ENCODE measurements at places on chromosomes 16 and 17. TPM values are rescaled to one million over a fixed set of nuclear protein-coding genes. Genes with fewer than 3 reads are reported as not detected.
A peak's percentile ranks its signal among the peaks of the same experiment; 100 is the strongest.

- no peak for DNase-seq
Observed at GRCh38 chr16:71570144-71570543, 6.7 kb downstream of the TAT start.

- no peak for DNase-seq
Observed at GRCh38 chr17:36880268-36880905, 56.9 kb upstream of the LHX1 start.

- DNase-seq = no peak
Observed at GRCh38 chr17:55286681-55287589, 22.2 kb downstream of the HLF start.

DNA sequence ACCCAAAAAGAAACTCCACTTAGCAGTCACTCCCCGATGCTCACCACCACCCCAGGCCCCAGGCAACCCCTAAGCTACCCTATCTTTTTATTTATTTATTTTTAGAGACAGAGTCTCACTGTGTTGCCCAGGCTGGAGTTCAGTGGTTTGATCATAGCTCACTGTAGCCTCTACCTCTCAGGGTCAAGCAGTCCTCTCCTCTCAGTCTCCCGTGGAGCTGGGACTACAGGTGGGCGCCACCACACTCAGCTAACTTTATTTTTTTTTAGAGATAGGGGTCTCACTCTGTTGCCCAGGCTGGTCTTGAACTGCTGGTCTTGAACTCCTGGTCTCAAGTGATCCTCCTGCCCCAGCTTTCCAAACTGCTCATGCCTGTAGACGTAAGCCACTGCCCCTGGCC, 14.7 kb upstream of the GLIS2 start:
- DNase-seq = no peak

- DNase-seq = peak; percentile 70
Observed at GRCh38 chr17:42288803-42289610, 709 bp downstream of the STAT5A start.

GRCh38 chr17:58352596-58353388, 791 bp upstream of the SUPT4H1 start:
- DNase-seq = no peak

DNA sequence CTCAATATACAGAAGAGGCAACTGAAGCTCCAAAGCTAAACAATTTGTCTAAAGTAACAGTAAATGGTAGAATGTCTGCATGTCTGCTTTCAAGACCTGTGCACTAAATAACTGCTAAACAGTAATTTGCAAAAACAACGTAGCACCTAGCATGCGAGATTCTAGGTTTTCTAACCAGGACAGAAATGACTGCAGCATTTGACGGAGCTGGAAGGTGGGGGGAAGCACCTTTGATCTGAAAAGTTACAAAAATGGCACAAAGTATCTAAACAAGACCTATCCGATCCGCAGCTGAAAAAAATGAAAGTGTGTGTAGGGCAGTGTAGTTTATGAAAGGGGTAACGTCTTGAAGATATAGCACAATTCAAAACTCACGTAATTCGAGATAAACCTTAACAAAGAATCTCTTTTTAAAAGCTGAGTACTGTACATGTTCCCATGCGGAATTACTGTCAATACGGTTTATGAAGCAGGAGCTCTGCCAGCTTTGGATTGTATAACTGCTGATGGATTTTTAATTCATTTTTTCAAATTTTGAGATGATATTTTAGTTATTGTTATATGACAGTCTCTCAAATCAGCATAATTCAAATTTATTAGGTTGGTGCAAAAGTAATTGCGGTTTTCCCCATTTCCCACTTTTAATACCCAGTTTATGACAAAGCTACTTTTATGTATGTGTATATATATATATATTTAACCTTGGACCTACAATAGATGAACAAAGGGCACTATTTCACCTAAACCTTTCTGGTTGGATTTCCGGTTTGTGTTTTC, 1.2 kb upstream of the WIPI1 start:
- DNase-seq = no peak

DNA sequence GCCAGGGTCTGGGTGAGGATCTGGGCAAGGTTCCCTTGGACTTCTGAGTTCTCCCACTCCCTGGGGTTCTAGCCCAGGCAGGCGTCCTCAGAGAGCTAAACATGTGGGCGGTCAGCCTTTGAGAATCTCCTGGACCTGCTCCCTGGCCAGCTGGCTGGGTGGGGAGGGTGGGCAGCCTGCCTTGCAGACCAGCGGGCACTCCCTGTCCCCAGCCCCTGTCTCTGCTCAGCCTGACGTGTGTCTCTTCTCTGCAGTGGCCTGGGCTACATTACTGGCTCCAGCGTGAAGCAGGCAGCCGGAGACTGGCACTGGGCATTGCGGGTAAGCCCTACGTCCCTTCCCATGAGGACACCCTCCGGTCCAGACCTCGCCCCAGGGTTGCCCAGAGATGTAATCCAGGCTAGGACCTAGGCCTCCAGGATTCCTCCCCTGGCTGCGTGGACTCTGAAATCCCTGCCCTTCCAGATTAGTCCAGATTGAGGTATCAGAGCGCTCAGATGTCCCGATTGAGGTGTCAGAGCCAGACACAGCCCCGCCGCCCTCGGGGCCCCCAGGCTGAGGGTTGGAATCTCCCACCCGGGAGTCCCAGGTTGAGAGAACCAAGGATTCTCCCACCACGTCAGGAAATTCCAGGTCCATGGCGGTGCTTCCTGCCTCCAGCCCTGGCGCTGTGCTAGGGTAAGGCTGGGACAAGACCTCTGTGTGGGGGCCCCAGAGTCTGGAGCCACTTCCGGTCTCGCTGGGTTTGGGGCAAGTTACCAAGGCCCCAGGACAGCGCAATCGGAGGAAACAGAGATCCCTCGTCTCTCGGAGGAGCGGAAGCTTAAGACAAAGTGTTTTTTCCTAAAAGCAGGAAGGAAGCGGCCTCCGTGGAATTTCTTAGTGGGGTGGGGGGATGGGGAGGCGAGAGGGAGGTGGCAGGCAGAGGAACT, 24.1 kb downstream of the MYBBP1A start:
- DNase-seq = peak; percentile 71

DNA sequence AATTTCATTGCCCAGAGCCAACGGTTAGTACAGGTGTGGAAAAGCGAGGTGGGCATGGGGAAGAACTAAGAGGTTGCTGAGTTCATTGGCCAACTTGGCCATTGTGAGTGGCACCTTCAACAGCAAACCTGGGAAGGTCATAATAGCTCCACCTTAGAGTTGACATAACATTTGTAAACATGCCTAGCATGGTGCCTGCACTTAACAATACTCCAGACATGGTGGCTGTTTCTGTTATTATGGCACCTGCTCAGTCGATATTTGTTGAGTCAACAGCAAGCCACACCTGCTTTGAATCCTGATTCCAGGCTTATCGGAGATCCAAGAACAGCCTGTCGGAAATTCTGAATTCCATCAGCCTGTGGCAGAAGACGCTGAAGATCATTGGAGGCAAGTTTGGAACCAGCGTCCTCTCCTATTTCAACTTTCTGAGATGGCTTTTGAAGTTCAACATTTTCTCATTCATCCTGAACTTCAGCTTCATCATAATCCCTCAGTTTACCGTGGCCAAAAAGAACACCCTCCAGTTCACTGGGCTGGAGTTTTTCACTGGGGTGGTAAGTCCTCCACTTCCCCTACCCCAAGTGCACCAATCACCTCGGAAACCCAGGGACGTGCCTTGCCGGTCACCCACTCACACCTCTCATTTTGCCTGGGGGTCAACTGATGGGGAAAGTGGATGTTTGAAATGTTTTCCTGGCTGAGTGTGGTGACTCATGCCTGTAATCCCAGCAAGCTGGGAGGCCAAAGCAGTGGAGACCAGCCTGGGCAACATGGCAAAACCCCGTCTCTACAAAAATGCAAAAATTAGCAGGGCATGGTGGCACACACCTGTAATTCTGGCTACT, 46.0 kb downstream of the TMC5 start:
- DNase-seq = no peak

GRCh38 chr16:75392906-75393305, 40.4 kb downstream of the CFDP1 start:
- no peak for DNase-seq

DNA sequence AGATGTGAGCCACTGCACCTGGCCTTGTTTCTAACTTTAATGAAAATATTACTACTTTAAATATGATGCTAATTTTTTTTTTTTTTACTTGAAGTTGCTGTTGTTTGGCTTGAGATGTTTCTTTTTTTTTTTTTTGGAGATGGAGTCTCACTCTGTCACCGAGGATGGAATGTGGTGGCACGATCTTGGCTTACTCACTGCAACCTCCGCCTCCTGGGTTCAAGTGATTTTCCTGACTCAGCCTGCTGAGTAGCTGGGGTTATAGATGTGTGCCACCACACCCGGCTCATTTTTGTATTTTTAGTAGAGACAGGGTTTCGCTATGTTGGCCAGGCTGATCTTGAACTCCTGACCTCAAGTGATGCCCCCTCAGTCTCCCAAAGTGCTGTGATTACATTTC, 23.6 kb downstream of the IGSF6 start:
- DNase-seq = no peak

GRCh38 chr16:50373345-50373701, 4.5 kb upstream of the BRD7 start:
- DNase-seq = no peak

DNA sequence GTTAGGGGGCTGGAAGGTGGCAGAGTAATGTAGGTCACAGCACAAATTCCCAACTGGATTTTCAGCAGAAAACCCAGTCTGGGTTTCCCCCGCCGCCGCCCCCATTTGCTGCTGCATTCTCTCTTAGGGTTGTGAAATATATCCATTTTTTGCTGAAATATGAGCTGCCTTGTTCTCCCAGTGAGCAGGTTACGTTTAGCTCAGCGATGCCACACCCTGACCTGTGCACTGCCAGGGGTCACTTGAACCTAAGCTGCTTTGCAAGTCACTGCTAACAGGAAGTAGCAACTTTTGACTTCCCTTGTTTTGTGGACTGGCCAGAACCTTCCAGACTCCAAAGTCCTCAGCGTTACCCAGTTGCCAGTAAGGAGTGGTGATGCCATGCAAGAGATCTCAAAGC, 274.1 kb downstream of the CPPED1 start:
- DNase-seq = no peak

- DNase-seq = peak; percentile 54
Observed at GRCh38 chr16:4692460-4693295, 684 bp upstream of the NUDT16L1 start.

DNA sequence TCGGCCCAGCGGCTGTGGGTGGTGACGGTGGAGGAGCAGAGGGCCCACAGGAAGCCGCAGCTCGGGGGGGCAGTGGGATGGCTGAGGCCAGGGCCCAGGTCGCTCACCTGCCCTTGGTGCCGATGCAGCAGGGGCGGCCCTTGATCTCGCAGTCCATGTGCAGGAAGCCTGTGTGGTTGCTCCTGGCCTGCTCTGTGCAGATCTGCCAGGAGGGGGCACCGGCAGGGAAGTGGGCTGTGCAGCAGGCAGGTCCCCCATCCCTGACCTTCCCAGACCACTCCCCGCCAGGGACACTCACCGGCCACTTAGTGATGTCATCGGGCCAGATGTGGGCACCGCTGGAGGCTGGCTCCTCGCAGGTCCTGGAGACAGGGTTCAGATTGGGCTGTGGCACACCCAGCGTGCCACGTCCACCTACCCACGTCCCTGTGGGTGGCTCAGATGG, 6.2 kb downstream of the AANAT start:
- DNase-seq = no peak

GRCh38 chr16:1530349-1530882, 3.0 kb upstream of the TMEM204 start:
- peak; percentile 39 for DNase-seq

DNA sequence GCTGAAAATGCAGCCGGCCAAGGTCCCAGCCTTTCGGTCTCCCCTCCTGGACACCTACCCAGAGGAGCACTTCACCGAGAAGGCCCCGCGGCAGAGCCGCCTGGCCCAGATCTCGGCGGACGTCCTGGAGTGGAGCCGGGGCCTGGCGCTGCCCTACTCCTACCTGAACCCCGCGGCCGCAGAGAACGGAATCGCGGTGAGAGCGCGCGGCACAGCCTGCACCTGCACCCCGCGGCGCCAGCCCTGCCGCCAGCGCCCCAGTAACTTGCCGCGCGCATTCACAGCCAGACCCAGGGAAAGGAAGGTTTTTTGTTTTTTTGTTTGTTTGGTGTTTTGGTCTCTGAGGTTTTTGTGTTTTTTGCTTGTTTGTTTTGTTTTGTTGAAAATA, 15.2 kb downstream of the ALOX12B start:
- no peak for DNase-seq

DNA sequence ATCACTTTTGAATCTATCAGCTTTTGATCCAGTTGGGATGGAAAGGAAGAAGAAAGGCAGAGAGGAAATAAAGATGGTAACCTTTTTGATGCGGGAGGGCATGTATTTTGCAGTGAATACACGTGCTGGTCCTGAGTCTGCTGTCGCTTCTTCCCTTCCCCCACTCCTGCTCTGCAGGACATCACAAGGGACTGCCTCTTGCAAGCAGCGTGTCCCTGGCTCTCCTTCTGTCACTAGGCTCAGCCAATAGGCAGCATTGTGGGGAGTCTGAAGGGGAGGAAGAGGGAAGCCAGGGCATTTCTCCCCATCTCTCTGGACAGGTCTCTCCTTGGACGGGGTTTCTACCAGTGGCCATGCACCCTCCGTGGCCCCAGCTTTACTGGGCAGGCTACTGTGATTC, 15.7 kb upstream of the WFDC1 start:
- DNase-seq = no peak

DNA sequence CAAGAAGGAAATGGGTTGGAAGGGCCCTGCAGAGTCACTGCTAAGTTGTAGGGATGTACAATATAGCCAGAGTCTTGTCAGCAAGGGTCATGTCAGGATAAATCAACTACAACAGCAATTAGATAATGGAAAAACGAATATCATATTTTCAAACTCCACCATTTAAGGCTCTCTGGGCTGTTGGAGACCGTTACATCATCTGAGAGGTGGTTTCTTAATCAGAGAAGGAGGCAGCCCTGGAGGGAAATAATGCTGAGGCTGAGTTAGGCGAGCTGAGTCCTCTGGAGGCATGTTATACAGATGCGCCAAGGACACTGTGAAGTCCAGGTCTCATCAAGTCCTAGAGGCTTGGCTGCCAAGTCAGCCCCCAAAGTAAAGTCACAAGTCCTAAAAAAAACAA, 30.3 kb downstream of the LYRM9 start:
- no peak for DNase-seq

DNA sequence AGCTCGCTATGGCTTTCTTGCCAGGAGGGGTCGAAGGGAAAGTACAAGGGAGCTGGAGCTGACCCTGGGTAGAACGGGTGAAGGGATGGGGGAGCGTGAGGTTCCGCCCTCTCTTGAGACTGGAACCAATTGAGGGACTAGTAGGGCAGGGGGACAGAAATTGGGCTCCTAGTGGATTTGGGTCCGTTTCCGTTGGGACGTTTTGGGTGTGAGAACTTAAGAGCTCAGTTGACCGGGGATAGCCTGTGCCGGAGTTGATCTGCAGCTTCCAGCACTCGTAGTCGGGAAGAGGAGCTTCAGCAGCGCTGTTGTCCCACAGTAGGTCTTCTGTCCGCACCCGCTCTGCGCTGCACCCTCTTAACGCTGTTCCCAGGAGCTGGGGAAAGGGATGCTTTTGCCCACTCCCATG, 481 bp downstream of the CNTROB start:
- DNase-seq = peak; percentile 19

Gene KRTAP9-6
- total RNA-seq = not detected

Gene NECAB2
- total RNA-seq = not detected

Gene TAC4
- not detected for total RNA-seq

Gene TIMP2
- total RNA-seq = 18.5 TPM

Gene RFWD3
- total RNA-seq = 4.0 TPM

Measured in psoas muscle (tissue), 8 donors.